Activated CD4-positive, alpha-beta T cell treated with anti-CD3 and anti-CD28 coated beads for 48 hours (primary cell): ENCODE measurements at places on chromosomes 3 and 15.
A peak's percentile ranks its signal among the peaks of the same experiment; 100 is the strongest.

DNA sequence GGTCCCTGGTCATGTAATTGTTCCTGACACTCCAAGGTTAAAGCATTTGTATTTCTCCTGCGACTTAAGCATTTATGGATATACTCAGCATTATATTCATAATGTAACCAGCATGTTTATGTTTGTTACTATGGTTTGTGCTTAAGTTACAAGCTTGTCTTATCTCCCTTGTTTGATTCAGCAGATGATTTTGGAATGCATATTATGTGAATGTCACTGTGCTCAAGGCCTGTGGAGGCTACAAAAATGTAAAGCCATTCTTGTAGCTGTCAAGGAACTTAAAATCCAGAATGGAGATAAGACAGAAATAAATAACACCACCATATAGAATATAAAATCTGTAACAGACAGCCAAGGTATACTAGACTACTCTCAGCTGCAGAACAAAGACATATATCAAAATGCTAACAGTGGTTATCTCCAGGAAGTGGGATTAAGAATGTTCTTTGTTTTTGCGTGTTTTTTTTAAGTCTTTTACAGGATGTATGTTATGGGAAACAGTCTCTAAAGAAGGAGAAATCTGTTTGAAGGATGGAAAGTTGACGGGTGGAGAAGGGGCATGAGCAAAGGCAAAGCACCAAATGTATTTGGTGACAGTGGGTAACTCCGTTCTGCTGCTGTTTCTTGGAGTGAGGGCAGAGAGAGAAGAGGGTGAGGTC is 61.4 kb downstream of the IGF2BP2 start:
- no peak for DNase-seq

GRCh38 chr3:42698911-42699230 is 3.7 kb downstream of the HHATL start:
- DNase-seq, result no peak

DNA sequence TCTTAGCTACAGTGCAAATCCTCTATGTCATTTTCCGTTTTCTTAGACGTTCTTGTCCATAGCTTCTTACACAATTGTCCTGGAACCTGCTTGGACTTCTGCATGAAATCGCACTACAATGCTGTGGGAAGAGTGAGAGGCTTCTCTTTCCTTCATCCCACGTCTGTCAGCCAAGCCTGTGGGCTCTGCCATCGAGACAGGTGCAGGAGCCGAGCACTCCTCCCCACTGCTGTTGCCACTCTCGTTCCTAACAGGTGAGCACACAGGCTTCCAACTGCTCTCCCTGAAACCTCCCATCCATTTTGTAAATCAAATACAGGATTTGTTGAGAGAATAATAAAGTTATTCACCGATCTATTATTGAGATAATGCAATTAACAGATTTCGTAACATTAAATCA is 23.5 kb downstream of the ZXDC start:
- DNase-seq, result no peak

DNA sequence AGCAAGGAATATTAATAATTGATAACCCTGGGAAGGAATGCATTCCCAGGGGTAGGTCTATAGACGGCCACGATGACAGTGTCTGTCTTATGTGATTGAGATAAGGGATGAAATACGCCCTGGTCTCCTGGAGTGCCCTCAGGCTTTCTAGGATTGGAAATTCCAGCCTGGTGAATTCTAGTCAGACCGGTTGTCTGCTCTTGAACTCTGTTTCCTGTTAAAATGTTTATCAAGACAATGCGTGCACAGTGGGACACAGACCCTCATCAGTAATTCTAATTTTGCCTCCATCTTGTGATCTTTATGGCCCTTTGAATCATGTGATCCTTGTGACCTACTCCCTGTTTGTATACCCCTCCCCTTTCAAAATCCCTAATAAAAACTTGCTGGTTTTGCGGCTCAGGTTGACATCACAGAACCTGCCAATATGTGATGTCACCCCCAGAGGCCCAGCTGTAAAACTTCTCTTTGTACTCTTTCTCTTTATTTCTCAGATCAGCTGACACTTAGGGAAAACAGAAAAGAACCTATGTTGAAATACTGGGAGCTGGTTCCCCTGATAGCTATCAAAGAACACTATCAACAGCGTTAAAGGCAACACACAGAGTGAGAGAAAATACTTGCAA is 183.3 kb downstream of the PDE8A start:
- DNase-seq, result no peak

- DNase-seq, result no peak
These were observed 30.3 kb upstream of the RNF7 start for GRCh38 chr3:141707741-141708203.

DNA sequence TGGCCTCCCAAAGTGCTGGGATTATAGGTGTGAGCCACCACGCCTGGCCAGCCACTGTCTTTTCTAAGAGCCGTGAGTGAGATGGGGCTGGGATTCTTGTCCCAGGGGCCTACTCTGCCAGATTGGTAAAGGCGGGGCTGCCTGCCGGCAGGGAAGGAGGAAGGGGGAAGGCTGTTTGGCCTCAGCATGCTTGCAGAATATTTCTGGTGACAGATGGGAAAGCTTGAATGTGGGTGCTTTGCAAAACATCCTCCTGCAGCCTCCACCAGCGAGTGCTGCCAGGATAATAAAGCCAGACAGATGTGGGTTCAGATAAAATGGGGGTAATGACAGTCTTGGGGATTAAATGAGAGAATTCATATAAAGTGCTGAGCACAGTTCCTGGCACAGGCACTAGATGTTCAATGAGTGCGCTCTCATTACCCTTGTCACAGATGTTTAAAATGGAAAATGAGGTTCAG is 19.8 kb upstream of the ACOX2 start:
- DNase-seq, result no peak

GRCh38 chr3:151644020-151644620 is 89.6 kb upstream of the AADACL2 start:
- DNase-seq, result no peak

- no peak for DNase-seq
These were observed 894 bp upstream of the TM4SF4 start for GRCh38 chr3:149473357-149474249.

DNA sequence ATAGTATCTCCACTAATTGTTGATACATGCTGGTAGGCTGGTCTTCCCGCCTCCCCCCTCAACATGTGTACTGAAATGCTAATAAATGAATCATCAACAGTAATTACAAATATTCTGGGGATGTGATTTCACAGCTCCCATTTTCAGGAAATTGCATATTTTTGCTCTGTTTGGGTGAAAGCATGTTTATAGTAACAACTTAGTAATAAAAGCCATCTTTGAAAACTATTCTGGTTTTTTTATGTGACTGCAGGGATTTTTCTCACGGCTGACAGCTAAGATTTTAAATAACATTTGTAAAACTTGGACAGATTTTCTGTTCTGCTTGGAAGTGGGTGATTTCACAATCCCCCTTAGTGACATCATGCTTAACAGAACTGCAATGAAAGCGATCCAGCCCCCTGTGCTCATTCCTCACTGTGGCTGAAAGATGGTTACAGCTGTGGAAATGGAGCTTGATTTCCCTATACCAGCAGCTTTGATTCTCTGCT is 25.6 kb upstream of the FAM174B start:
- no peak for DNase-seq

DNA sequence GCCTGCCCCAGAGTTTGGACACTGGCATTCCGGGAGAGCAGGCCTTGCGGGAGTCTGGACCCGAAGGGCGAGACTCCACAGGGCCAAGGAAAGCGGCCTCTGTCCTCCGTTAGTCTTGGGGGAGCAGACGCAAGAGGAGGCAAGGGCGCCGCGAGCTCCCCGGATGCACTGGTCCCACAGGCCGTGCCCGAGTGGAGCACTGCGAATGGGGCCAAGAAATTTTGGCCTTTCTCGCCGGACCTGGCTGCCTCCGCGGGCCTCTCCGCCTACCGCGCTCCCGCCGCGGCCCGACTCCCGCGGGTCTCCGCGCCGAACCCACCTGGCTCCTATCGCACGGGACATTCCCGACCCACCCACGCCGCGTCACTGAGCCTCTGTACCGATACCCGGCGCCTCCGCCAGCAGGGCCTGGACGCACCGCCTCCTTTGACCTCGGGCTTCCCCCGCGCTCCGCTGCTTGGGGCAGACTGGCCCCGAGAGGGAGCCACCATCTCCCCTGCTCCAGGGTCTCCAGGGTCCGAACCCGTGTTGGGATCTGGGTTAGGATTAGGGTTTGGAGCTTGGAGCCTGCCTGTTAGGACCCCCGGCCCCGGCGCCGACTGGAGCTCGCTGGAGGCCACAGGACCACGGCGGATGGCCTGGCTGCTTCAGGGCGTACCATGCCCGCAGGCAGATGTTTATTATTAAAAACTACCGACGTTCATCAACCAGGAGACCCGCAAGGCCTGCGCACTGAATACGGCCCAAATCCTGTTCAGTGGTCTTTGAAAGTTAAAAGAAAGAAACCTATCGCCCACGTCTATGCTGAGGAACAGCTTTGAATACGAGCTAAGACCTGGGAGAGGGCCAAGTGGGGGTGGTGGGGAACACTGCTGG is 11.7 kb downstream of the SHOX2 start:
- DNase-seq, result no peak

DNA sequence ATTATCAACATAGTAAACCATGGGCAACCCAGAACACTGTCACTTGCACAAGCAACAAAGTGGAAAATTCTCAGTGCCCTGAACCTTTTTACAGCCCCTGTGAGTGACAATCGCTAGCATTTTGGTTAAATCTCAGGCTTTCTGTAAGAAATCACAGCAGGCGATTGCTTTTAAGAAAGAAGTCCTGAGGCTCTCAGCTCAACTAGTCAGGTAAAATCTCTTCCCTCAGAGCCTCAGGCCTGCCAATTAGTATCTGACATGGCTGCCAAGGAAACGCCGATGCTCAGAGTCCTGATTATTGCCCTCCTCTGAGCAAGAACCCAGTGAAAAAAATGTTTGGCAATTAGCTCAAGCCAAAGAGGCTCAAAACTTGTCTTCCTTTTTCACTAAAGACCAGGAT is 530.8 kb downstream of the DIPK2A start:
- no peak for DNase-seq

GRCh38 chr3:194286375-194287146 is 64.6 kb downstream of the CPN2 start:
- DNase-seq, result no peak

DNA sequence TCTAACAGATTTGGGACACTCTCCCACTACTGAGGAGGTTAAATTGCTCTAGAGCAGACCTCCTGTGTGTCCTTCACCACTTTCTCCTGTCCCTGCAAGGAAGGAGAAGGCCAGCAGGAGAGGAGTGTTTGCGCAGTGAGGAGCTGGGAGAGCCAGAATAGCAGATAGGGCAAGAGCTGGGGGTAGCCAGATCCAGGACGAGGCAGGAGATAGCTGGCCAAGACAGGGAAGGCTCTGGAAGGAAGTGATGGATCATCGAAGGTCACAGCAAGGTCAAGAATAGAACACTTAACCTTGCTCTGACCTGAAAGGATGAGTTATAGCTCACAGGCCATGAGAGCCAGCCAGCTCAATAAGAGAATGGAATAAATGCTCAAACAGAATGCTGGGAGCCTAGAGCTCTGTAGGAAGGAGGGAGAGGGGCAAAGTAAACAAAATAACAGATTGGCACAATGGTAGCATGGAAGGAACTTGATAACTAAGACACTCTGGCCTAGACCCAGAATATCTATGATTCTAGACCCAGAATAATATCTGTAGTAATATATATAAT is 37.5 kb upstream of the FSIP1 start:
- no peak for DNase-seq

DNA sequence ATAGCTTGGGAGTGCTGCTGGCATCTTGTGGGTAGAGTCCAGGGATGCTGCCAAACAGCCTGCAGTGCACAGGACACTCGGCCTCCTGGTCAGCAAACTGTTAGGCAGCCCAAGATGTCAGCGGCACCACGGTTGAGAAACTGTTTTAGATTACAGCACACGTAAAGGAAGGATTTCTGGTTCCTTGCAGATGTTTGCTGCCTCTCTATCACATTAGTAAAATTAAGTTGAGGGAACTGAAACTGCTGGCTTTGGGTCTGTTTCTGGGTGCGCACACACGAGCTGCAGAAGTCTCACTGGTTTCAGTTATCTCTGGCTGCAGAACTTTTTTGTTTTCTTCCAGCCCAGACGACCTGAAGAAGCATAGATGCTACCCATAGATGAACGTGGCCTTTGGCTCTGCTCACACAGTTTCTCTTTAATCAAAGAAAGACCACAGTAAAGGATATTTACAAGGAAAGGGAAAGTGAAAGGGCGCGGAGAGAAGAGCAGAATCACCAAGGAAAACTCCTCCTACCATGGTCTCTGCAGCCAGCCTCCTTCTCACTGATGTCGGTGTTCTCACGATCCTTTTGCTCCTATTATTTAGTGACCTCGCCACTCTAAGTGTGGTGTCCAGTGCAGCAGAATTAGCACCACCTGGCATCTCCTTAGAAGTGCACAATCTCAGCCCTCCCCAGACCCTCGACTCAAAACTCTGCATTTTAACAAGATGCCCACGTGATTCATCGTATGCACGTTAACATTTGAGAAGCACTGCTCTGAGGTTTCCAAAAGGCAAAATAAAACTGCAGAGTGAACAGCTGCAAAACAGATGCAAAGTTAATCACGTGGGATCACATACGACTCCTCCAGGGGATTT is 50.6 kb upstream of the AKAP13 start:
- DNase-seq, result peak; percentile 36

DNA sequence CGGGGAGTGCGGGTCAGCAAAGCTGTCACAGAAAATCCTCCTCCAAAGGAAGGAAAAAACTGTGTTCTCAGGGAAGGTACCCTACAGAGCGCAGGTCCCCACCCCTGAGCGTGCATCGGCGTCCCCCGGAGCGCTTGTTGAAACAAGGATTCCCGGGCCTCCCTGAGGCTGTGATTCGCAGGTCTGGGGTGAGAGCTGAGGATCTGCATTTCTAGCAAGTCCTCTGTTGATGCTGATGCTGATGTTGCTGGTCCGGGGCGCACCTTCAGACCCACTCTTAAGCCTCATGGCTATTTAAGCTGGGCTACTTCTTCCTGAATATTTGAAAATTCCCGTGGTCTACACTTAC is 226.2 kb upstream of the IGF1R start:
- no peak for DNase-seq

DNA sequence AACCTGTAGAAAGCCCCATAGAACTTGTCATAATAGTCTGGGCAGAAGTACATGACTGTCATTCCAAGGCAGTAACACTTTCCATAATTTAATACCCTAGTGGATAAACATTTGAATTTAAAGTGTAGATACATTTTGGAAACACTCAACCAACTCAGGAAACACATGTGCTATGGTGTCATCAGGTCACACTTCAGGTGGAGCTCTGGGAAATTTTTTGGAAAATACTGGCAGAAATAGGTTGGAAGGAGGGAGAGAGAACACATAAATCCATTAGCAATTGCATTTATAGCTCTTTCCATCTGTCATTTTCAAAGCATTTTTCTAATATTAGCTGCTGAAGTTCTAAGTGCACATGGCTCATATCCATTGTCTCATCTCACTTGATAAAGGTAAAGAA is 135.7 kb downstream of the MEIS2 start:
- no peak for DNase-seq
